ENCODE measurements at places on chromosomes 13 and 19.

DNA sequence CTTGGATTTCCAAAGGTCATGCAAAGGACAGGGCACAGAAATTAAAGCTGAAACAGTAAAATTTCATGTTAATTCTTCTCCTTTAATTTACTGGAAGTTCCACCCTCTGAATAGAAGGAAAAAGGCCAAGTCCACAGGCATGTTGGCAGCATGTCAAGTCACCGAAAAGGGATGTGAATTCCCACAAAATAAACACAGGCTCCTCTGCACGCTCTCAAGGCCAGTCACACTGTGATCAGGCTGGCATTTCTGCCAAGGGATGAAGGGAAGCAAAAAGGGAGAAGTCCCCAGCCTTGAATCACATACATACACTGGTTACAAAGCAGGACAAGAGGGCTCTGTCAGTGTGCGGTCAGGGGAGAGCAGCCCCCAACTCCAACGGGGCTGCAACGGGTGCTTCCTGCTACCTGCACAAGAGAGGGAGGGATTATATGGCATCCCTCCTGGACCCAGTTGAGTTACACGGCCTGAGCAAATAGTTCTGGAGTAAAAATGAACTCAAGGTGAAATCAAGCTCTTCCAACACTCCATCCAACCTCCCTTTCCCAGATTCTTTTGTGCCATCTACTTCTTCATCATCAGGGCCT is 6.9 kb downstream of the DCLK1 start:
- no peak for DNase-seq

DNA sequence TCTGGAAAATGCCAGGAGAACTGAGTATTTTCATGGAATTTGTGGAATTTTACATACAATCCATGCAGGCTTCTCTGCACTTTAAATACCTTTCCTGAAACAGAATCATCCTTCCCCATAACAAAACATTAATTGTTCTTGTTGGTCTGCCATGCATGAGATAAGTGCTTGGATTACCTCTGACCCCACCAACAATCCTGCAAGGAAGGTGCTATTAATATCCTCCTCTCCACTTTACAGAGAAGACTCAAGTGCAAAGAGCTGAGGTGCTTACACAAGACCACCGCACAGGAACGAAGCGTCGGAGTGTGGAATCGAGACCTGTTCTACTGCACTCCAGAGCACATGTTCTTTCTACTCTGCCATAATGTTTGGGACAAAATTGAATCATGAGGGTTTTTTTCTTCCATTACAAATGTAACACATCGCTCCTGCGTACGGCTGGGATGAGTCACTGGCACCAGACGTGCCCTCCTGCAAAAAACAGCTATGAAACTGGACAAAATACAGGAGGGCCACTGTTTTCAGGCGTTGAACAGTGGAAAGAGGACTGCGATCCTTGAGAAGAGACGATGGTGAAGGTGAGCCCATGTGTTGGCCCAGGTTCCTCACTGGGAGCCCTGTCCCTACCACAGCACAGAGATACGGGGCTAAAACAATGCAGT is 12.9 kb upstream of the LRRC4B start:
- no peak for DNase-seq

- no peak for DNase-seq
Observed at GRCh38 chr13:46165485-46166223, 16.3 kb downstream of the LCP1 start.

DNA sequence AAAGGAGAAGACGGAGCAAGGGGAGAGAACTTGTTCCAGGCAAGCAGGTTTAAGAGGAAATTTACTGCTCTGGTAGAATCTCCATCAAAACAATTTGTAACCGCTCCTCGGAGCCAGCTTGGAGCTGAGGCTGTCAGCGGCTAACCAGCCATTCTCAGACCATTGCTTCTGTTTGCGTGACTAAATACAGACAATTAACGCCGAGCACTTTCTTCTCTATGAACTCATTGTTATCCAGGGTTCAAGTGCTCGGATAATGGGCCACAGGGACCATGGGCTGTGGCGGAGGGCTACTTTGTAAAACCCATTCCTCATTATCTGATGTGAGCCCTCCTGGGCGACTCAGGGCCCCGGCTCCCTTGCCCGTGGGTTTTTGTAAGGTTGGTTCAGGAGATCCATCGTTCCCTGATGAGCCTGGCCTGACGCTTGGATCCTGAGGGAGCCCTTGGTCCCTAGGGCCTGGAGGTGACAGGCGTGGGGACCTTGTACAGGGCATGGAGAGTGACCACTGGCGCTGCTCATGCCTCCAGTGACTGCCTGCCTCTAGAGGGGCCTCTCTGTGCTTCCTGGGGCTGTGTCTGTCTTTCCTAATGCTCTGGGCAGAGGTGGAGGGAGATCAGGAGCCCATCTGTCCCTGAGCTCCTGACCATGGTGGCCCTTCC is 61.5 kb upstream of the ZNF536 start:
- DNase-seq: no peak

- no peak for DNase-seq
Observed at GRCh38 chr13:66339214-66339613, 890.9 kb downstream of the PCDH9 start.

GRCh38 chr19:33785795-33786194 is 10.9 kb upstream of the KCTD15 start:
- DNase-seq: no peak

- no peak for DNase-seq
Observed at GRCh38 chr19:51187395-51188226, 37.3 kb upstream of the CD33 start.

DNA sequence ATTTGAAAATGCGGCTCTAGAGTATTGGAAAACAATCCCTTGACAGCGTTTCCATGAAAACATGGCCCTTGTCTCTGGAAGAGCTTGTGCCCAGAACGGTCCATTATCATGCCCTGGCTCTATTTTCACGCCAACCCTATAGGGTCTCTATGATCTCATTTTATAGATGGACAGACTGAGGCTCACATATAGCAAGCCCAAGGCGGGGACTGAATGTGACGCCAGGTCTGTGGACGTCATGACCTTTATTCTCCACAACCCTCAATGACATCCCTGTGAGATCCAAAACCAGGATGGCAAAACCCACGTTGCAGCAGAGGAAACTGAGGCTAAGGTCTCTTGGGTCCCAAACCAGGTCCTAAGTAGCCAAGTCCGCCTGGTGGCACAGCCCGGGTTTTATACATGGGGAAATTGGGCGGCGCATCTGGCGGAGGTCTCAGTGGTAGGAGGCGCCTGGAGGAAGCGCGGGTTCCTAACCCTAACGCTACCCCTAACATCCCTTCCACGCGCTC is 425 bp upstream of the COLGALT1 start:
- DNase-seq: no peak

- DNase-seq: no peak
Observed at GRCh38 chr19:57135797-57136196, 9.2 kb downstream of the ZIM3 start.

GRCh38 chr13:39414339-39414738 is 188.7 kb downstream of the LHFPL6 start:
- no peak for DNase-seq

GRCh38 chr13:35514801-35515502 is 38.5 kb upstream of the MAB21L1 start:
- no peak for DNase-seq

DNA sequence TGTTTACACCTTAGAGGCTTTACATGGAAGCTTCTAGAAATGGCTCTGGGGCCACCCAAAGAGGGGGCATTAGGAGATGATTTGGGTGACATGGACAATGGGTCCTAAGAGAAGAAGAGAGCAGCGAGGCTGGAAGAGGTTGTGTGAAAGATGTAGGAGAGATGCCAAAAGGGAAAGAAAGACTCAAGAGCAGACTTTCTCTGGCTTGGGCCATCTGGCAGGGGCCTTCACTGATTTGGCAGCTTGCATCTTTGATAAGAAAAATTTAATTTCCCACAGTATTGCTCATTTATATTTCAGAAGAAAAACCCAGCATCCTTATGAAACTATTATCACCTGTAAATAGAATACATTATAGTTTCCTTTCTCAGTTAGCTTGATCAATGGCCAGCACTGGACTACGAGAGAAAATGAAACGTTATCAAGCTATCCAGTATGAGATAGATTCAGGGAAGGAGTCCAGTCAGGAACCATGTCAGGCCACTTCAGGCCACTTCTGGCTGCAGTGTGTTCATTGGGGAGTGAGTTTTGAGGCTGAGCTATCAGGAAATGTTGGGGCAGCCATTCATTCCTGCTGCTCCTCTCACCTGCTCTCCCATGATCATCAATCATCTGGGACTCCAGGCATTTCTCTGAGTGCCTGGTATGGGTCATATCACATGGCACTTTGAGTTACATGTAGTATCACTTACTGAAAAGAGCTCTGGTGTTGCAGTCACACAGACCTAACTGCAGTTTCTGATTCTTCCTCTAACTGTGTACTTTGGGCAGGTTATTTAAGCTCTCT is 10.3 kb downstream of the SCEL start:
- DNase-seq: no peak

- DNase-seq: no peak
Observed at GRCh38 chr19:1103132-1103707, 574 bp upstream of the GPX4 start.

- no peak for DNase-seq
Observed at GRCh38 chr13:56586976-56587375, 553.7 kb upstream of the PRR20A start.

- DNase-seq: no peak
Observed at GRCh38 chr13:112465251-112466131, 89.3 kb downstream of the SPACA7 start.

GRCh38 chr13:109704771-109705635 is 81.4 kb downstream of the IRS2 start:
- no peak for DNase-seq

DNA sequence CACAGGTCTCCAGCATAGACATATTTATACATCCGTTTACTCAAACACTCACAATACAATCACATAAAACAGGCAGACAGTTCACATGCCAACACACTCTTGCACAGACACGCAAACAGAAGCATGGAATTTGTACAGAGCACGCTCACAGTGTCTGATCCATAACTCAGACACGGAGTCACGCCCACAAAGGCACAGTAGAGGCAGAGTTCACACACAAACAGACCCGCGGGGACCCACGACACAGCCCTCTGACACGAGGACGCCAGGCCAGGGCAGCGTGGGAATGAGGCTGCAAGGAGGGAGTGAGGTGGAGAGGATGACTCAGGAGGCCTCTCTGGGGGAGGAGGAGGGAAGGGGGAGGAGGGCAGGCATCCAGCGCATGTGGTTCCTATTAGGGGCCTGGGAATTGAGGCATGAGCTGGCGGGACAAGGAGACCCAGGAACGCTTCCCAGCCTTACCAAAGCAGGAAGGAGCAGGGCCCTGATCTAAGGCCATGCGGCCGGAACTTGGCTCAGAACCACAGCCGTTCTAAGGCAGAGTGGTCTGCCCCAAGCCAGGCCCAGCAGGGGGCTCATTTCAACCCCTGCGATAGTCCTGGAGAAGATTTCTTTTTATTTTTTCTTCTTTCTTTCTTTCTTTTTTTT is 9.1 kb upstream of the OLFM2 start:
- DNase-seq: peak; percentile 99

DNA sequence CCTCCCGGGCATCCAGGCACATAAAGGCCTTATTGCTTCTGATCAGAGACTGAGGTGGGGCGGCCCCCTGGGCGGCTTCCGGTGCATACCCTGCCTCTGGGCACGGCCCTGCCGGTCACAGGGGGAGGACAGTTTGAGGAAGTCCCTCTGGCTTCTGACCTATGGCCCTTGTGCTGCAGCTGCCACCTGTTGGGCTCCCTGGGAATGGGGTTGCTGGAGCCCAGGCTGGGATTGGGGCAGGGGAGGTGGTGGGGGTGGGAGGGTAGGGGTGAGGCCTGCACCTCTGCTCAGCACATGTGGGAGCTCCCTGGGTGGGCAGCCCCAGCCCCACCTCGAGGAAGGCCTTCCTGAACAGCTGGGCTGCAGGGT is 10.7 kb downstream of the ANO8 start:
- DNase-seq: no peak

- no peak for DNase-seq
Observed at GRCh38 chr13:20394506-20394905, 131.2 kb downstream of the CRYL1 start.

- DNase-seq: no peak
Observed at GRCh38 chr13:43874504-43875092, 4.9 kb downstream of the CCDC122 start.

DNA sequence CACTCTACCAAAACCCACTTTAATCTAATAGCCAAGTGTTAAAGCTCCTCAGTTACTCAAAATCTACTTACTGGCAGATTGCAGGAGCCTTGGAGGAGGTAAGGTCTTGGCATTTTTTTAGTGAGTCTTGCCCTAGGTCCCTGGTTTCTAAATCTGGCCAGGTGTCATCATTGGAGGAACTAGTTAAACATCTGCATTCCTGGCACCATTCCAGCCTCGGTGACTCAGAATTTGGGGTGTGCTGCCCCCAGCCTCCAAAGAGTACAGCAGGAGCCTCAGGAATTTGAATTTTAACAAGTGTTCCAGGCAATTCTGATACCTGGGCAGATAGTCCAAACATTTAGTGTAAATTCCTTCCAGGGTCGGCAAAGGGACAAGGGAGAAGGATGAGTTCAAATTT is 37.4 kb downstream of the KLF5 start:
- no peak for DNase-seq

DNA sequence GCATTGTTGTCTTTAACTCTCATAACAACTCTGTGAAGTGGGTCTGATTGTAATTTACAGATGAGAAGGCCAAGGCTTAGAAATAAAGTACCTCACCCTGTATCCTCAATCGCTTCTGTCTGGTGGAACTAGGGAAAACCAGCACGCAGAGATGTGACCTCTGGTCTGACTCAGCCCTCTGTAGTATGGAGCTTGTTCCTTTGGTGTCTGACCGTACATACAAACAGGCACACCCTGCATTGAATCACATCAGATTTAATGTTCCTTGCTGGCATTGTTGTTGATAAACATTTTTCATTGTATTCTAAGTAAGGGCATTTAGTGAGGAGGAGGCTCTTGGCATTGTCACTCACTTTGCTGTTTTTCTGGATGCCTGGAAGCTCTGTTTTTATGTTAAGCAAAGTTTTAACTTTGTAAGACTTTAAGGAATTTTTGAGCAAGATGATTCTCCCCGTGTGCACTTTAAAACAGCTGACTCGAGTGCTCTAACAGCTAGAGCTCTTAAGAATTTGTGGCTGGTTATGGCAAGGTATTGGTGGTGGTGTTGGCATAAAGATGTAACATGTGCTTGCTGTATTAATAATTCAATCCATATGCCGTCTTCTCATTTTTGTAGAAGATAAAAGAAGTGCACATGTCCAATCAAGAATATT is 89.0 kb upstream of the SPATA13 start:
- peak; percentile 42 for DNase-seq

- no peak for DNase-seq
Observed at GRCh38 chr13:20219577-20219976, 12.5 kb downstream of the GJB6 start.

DNA sequence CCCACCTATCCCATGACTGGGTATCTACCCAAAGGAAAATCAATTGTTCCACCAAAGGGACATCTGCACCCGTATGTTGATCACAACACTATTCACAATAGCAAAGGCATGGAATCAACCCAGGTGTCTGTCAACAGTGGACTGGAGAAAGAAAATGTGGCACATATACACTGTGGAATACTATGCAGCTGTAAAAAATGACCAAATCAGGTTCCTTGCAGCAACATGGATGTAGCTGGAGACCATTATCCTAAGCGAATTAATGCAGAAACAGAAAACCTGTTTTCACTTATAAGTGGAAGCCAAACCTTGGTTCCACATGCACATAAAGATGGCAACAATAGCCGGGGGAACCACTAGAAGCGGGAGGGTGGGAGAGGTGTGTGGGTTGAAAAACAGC is 228.6 kb downstream of the UQCRFS1 start:
- no peak for DNase-seq

- DNase-seq: no peak
Observed at GRCh38 chr19:8075158-8076074, 22.9 kb downstream of the CCL25 start.

GRCh38 chr13:66077132-66077689 is 1152.9 kb downstream of the PCDH9 start:
- no peak for DNase-seq

Data from HFF-Myc (cell line).